ENCODE measurements at places on chromosomes 1 and 21.

DNA sequence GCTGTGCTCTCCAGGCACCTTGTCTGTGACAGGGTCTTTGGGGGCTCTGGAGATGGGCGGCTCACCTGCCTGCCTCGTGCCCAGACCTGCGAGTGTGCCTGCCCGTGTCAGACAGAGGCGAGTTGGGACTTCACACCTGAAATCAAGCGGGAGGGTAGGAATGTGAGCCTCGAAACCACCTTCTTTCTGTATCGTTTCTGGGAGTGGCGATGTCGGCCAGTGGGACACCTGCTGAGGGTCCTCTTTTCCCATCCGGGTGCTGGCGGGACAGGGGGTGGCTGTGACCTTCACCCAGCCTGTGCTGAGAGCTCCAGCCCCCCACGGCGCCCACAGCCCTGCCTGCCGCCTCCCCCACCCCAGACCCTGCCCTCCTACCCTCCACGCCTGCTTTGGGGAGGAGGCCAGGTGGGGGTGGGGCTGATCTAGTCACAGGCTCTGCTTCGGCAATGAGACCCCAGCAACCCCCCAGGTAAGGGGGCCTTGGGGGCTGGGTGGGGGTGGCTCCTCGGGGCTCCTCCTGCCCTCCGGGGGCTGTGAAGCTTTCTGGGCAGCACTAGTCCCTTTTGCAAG is 15.6 kb upstream of the FAAP20 start:
- DNase-seq = no peak

- no peak for DNase-seq
Measured at GRCh38 chr1:22457345-22457744, 5.7 kb downstream of the ZBTB40 start.

DNA sequence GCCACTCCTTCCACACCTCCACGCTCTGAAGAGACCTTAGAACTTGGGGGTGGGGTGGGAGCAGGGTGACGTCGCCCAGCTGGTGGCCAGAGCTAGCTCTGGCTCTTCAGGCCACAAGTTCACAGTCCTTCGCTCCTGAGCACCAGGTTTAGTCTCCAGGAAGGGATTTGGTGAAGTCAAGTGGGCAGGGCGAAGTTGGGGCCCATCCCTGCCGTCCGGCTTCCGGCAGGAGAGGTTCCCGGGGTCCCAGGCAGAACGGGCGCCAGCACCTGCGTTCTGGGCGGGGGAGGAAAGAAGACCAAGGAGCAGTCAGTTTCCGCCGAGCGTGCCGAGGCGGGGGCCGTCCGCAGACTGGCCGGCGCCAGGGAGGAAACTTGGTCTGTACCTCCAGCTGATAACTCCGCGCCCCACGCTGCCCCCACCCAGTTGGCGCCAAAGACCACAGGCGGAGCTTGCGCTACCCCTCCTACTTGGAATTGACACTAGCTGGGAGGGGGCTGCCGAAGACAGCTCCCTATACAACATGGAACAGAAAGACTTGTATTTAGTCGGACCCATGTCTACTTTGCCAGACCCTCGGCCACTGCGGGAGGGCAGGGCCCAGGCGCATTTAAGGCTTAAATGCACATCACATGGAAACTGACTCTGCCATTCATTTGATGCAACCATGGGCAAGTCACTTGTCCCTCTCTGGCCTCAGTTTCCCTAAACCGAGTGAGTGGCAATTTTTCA is 995 bp downstream of the ID3 start:
- DNase-seq = no peak

DNA sequence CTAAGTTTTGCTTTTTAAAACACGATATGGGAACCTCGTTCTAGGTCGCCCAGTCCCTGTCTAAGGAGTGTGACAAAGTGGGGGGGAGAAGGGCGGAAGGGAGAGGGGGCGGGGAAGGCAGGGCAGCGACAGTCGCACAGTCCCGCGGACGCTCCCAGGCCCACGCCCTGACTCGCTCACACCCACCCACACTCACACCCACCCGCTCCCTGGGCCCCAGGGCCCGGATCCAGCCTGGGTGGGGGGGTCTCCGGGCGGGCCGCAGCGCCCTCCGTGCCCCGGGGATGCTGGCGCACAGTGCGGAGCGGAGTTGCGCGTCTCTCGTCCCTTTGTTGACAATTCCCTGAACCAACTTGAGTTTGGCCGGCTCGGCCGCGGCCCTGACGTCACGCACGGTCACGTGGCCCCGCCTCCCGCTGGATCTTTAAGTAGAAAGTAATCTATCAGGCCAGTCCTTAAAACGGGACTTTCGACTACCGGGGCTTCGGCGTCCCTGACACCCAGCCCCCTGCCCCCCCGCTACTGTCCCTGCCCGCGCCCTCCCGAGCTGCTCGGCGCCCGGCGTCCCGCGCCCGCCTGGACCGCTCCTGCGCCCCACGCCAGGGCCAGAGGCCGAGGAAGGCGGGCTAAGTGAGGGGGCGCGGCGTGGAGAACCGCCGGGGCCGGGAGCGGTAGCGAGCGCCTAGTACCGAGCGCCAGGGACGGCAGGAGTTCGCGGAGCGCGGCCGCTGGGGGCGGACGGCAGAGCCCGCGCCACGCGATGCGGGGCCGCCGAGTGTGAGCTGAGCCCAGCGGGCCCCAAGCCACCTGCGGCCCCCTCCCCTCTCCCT is at the start of gene FOXD3:
Gene FOXD3, plus strand, starts transcription at position 454 of the 830 bp plus-strand sequence. CDS start 492 bp downstream, outside the sequence.
- DNase-seq = no peak

- DNase-seq = no peak
Measured at GRCh38 chr1:64229307-64229706, 25.9 kb downstream of the UBE2U start.

GRCh38 chr21:45130324-45130774 is 56.0 kb downstream of the ADARB1 start:
- no peak for DNase-seq

DNA sequence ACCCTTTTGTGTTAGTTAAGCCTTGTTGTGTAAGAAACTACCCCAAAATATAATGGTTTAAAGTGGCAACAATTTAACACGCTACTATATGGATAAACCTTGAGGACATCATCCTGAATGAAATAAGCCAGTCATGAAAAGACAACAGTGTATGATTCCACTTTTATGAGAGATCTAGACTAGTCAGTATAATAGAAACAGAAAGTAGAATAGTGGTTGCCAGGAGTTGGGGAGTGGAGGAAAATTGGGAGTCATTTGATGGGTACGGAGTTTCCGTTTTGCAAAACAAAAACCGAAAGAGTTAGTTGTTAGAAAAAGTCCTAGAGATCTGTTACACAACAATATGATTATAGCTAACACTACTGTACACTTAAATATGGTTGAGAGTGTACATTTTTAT is 16.0 kb upstream of the CHIA start:
- peak; percentile 67 for DNase-seq

DNA sequence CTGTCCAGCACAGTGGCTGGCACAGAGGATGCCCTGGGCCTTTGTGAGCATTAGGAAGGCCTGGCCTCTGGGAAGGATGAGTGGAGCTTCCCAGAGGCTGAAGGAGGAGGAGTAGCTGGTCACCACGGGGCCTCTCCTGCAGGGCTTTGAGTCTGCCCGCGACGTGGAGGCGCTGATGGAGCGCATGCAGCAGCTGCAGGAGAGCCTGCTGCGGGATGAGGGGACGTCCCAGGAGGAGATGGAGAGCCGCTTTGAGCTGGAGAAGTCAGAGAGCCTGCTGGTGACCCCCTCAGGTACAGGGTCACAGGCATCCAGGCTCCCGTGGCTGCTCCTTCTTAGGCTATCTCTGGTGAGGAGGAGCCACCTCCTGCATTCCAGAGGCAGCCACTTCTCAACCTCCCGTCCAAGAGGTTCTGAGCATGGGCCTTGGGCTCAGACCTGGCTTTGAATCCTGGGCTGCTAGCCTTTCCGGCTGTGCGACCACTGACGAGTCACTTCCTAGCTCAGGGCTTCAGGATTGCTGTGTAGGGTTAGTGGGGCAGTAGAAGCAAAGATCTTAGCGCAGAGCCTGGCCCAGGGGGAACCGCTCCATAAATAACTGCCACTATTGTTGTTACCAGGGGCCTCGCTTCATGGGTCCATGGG is 14.0 kb downstream of the SESN2 start:
- no peak for DNase-seq

Data from T-helper 1 cell (primary cell).